ENCODE measurements at places on chromosomes 6 and 20. TPM values are rescaled to one million over a fixed set of nuclear protein-coding genes. Genes with fewer than 3 reads are reported as not detected.

ZBP1 gene
- polyA plus RNA-seq = 0.10 TPM

MYCT1 gene
- 15.3 TPM for polyA plus RNA-seq

PPT2 gene
- polyA plus RNA-seq = 45.5 TPM

CABLES2 gene
- polyA plus RNA-seq = 11.1 TPM

ATAT1 gene
- 40.9 TPM for polyA plus RNA-seq

TTLL9 gene
- 2.6 TPM for polyA plus RNA-seq

TMEM170B gene
- 10.3 TPM for polyA plus RNA-seq

TFAP2C gene
- polyA plus RNA-seq = 0.12 TPM

RAB23 gene
- 53.3 TPM for polyA plus RNA-seq

CRISP3 gene
- 0.46 TPM for polyA plus RNA-seq

PRL gene
- not detected for polyA plus RNA-seq

CDKN1A gene
- 26.4 TPM for polyA plus RNA-seq

APCDD1L gene
- polyA plus RNA-seq = 12.0 TPM

MYB gene
- polyA plus RNA-seq = 4.8 TPM

SYTL3 gene
- polyA plus RNA-seq = 3.1 TPM

SLC26A8 gene
- polyA plus RNA-seq = 0.18 TPM

AHCY gene
- 187 TPM for polyA plus RNA-seq

MOG gene
- not detected for polyA plus RNA-seq

MYH7B gene
- 0.79 TPM for polyA plus RNA-seq
